GM23248 (cell line): ENCODE measurements at places on chromosomes 6 and 20.

DNA sequence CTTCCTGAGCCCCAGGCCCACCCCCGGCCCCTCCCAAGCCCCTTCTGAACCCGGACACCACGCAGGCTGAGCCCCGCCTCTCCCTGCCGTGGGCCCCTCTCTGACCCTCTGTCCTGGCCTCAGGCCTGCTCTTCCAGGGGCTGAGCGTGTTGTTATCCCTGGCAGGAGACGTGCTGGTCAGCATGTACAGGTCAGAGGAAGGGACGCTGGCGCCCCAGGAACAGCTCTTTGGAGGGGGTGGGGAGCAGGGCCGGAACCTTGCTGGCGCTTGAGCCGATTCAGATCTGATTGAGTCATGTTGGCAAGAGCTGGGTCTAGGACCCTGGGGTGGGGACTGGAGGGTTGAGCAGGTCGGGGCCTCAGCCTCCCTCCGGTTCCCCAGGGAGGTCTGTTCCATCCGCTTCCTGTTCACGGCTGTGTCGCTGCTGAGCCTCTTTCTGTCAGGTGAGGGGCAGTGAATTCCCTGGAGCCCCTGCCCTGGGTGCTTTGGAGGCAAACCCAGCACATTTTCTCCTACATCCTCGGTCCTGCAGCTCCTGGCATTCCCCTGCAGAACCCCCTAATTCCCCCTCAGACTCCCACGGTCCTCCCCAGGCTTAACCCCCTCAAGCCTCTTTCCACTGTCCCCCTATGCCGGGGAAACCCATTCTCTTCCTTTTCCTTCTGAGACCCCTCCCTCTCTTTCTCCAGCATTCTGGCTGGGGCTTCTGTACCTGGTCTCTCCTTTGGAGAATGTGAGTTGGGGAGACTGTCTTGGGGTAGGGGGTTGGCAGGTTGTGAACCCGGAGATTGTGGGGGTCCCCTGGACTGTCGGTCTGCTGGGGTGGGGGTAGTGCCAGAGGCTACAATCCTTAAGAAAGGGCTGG, 2.0 kb downstream of the SPAG4 start:
- peak; percentile 69 for DNase-seq

- no peak for DNase-seq
Observed at GRCh38 chr20:43293068-43293786, 103.5 kb upstream of the PTPRT start.

DNA sequence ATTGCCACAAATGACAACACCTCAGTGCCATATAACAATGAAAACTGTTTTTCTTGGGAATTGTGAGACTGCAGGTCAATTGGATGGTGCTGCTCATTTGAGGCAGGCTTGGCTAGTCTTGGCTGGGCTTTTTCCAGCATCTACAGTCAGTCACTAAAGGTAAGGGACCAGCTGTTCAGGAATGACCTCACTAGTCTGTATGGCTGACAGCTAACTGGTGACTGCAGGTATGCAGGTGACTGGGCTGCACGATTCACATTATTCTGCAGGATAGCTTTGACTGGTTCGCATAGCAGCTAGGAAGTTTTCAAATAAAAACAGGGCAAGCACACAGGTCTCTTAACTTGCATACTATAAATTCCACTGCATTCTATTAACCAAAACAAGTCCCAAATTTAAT, 22.1 kb upstream of the HMGCLL1 start:
- DNase-seq: no peak

GRCh38 chr6:159981403-159982245, 12.7 kb downstream of the IGF2R start:
- DNase-seq: peak; percentile 41

DNA sequence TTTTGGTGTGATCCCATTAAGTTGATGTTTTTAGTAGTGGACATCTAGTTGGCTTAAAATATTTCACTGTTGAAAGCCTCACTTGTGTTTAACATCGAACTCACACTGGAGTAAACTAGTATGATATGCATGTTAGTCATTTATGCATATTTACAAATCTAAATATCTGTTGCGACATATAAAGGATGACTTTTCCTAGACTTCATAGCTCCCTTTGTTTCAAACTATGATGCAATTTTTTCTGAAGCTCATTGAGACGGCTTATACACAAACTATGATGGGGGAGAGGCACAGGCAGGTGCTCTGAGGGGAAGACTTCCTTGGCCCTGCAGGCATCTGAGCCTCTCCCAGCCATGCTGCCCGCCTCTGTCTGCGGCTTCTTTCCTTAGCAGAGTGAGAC, 11.8 kb upstream of the FOXC1 start:
- DNase-seq: peak; percentile 84

- peak; percentile 22 for DNase-seq
Observed at GRCh38 chr20:23691675-23692074, 2.8 kb upstream of the CST4 start.

DNA sequence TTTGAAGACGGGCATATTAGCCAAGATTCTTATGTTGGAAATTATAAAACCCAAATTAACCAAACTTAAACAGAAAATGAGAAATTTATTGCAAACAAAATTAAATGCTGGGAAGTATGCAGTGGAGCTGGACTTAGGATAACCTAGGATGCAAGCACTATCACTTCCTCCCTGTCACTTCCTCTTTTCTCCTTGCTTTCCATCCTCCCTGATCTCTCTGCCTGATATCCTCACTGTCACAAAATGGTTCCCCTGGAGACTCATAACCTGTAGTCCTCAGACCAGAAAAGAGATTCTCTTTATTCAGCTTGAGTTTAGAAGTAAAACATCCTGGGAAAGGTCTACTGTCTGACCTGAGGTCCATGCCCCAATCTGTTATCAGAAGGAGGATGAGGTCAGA, 7.4 kb upstream of the KLHL32 start:
- DNase-seq: no peak

DNA sequence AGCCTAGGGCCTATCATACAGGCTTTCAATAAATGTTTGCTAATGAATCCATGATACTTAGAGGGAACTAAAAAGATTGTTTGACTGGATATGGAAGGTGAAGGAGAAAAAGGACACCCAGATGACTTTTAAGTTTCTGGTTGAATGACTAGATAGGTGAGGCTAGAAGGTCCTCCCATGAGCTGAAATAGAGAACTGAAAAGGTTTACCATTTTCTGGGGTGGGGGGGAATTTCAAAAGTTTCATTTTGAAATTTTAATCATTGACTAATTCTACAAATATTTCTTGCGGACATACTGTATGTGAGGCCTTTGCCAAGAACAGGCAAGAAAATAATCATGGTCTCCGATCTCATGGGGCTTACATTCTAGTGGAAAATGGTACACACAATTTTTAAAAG, 17.9 kb upstream of the ZBTB2 start:
- no peak for DNase-seq

- DNase-seq: no peak
Observed at GRCh38 chr6:156899071-156899470, 121.9 kb downstream of the ARID1B start.

- DNase-seq: peak; percentile 13
Observed at GRCh38 chr20:20210327-20210726, 157.6 kb upstream of the INSM1 start.

- no peak for DNase-seq
Observed at GRCh38 chr20:20492521-20493332, 124.8 kb downstream of the INSM1 start.

DNA sequence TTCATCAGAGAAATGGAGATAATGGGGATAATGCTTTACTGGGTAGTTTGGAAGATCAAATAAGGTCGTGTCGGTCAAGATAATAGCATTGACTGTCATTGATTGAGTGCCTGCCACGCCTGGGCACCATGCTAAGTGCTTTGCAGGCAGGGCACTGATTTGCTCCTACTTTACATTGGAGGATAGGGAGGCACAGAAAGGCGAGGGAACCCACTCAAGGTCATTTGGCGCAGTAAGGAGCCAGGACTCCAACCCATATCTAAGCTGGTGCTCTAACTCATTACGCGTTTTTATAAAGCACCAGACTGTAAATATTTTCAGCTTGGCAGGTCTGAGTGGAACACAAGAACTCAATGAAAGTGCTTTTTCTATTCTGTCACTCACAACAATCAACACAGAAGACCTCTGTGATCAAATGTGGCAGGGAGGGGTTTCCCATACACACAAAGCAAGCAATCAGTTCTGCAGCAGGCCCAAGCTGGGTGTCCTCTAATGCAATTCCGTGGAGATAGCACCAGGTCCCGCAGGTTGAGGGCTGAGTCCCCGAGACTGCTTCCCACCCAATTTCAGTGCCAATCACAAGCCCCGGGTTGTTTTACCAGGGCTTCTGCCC, 373.6 kb downstream of the CDH26 start:
- no peak for DNase-seq

DNA sequence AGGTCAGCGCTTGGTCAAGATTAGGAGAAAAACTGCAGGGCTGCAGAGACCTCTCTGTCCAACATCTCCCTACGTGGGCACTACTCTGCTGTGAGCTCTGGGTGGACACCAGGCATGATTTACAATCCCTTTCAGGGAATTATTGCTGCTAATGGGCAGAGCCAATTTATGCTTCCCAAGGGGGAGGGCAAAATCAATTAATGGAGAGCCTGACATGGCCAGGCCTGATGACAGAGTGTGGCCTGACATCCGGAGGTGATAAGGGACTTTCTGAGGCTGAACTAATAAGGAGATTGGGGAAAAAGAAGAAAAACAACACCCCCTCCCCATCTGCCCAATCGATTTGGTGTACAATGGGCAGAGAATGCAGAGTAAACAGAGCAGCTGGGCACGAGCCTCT, 5.0 kb upstream of the KCNK16 start:
- no peak for DNase-seq

- no peak for DNase-seq
Observed at GRCh38 chr6:6980999-6981597, 126.7 kb upstream of the RREB1 start.

DNA sequence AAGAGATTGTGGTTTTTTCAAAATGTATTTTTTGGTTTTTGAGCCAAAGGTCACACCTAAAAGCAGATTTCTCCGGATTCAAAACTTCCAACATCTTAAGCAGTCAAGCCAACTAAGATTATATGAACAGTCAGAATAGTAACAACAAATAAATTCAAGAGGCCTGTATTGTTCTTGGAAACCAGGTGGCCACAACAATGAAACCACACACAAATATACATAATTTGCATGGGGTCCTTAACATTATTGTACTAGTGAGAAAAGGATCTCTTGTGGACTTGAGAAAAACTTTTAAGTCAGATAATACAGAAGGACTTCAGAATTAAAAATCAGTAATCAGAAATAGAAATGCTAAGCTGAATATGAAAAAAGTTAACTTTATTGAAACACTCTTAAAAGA, 40.6 kb downstream of the NOL7 start:
- DNase-seq: no peak

- DNase-seq: peak; percentile 68
Observed at GRCh38 chr6:119129968-119130484, 51.6 kb upstream of the FAM184A start.

DNA sequence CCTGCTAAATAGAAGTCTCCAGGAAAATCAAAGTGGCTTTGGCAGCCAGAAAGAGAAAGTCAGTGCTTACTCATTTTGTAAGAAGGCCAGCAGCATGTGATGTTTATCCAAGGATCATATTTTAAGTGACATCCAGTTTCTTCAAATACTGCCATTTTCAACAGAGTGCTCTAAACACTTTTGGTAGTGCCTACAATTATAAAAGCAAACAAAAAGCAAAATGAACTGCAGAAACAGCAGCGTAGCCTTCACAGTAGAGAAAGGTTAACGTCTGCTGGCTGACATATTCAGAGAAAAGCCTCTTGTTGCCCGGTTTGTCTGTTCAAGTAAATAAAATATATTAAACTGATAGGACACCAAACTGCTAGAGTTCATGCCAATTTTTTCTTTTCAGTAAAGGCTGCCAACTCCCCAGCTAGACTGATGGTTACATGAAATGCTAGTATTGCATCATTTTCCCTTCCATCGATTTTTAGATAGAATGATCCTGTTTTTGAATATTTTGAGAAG, 705.7 kb upstream of the SLC35B3 start:
- peak; percentile 64 for DNase-seq

- peak; percentile 34 for DNase-seq
Observed at GRCh38 chr20:31573555-31574321, 31.4 kb upstream of the ID1 start.

DNA sequence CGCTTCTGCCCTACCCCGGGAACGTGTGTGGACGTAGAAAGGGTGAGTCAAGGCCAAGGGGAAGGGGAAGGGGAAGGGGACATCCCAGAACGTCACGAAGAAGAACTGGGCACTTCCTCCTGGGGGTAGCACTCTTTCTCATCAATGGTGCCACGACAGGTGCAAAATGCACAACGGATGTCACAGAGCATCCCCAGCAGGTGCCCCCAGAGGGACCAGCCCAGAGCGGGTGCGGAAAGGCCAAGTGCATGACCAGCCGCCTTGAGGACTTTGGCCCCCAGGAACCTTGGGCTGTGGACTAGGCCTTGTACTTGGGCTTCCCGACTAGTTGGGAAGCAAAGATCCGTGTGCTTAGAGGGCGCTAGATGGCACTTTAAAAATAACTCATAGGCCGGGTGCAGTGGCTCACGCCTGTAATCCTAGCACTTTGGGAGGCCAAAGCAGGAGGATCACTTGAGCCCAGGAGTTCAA, 12.1 kb upstream of the SRC start:
- DNase-seq: no peak

GRCh38 chr20:31943052-31943471, 8.8 kb downstream of the PDRG1 start:
- DNase-seq: no peak

DNA sequence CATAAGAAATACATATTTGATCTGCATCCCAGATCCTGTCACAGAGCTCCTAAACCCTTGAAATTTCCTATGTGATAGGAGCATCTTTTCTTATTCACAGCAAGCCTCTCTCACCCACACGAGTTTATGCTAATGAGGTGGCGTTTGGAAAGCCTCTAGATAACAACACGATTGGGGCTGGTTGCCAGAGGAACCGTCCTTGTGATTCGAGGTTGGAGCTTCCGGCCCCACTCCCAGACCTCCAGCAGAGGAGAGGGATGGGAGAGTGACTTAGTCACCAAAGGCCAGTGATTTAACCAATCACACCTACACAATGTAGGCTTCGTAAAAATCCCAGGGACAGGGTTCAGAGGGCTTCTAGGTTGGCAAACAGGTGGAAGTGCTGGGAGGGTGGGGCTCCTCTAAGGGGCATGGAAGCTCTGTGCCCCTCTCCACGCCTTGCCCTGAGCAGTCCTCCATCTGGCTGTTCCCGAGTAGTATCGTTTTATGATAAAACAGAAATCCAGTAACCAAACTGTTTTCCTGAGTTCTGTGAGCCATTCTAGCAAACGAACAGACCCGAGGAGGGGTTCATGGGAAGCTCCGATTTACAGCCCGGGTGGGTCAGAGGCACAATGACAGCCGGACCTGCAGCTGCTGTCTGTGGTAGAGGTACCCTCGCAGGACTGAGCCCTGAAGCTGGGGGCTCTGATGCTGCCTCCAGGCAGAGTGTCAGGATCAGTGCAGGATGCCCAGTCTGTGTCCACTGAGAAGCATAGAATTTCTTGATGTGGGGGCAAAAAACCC, 238.1 kb upstream of the ARID1B start:
- no peak for DNase-seq
